ENCODE measurements at places on chromosomes 6 and 20.
A peak's percentile ranks its signal among the peaks of the same experiment; 100 is the strongest.

DNA sequence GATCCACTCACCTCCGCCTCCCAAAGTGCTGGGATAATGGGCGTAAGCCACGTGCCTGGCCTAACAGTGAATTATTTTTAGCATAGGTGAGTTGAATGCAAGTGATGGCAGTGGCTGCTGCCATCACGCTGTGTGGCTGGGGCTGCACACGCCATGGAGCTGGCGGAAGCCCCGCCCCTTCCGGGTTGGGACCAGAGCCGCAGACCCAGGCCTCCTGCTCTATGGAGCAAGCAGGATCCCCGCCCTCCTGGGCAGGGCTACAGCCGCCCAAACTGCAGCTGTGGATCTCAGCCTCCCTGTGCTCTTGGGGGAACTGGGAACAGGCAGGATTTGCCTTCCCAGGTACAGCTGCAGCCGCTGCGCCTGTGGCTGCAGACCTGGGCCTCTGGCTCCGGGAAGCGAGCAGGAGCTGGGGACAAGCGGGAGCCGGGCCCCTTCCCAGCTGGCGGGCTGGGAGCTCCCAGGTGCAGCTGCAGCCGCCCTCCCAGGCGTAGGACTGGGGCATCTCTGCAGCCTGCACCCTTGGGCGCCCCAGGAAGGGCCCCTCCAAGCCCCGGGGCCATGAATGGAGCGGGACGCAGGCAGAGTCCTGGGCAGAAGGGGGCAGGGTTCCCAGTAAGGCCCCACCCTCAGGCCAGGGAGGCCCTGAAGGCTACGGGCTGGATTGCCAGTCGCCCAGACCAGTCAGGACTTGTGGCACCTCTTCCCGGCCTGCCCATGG, 30.9 kb upstream of the SLA2 start:
- H3K27ac ChIP-seq, result no peak overlapping the region
- peaks cover 5% of the 10 kb centered on the region for H3K36me3 ChIP-seq
- peak overlapping the region; percentile 84 for H3K4me3 ChIP-seq
- no peaks in the 10 kb centered on the region for H3K27me3 ChIP-seq
- DNase-seq, result peak; percentile 98

GRCh38 chr20:61353261-61354000, 101.4 kb downstream of the CDH4 start:
- peaks cover 2% of the 10 kb centered on the region for H3K36me3 ChIP-seq
- peaks cover 16% of the 10 kb centered on the region for H3K27me3 ChIP-seq
- no peak for DNase-seq

- H3K4me3 ChIP-seq, result no peak overlapping the region
- H3K36me3 ChIP-seq, result peaks cover 44% of the 10 kb centered on the region
- H3K27ac ChIP-seq, result no peak overlapping the region
- H3K4me1 ChIP-seq, result no peaks in the 10 kb centered on the region
- H3K27me3 ChIP-seq, result no peaks in the 10 kb centered on the region
Observed at GRCh38 chr6:145904868-145905267, 59.3 kb downstream of the SHPRH start.

DNA sequence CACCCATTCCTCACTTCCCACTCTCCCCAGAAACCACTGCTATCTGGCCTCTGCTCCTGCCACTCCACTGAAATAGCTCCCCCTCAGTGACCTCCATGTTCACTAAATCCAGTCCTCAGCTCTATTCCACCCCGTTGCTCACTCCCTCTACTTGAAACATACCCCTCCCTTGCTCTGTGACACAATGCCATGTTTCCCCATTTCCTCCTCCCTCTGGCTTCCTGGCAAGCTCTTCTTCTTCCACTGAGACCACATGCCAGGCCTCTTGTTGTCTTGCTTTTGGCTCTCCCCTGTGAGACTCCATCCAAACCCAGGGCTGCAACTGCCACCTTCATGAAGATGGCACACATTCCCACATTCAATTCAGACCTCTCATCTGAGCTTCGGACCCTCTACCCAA, 13.9 kb downstream of the TMEM151B start:
- no peaks in the 10 kb centered on the region for H3K4me1 ChIP-seq
- no peak overlapping the region for H3K27ac ChIP-seq
- DNase-seq, result no peak
- no peaks in the 10 kb centered on the region for H3K27me3 ChIP-seq
- H3K36me3 ChIP-seq, result no peaks in the 10 kb centered on the region
